Lower leg skin (tissue), 4 donors: ENCODE measurements at places on chromosomes 2 and 18.

DNA sequence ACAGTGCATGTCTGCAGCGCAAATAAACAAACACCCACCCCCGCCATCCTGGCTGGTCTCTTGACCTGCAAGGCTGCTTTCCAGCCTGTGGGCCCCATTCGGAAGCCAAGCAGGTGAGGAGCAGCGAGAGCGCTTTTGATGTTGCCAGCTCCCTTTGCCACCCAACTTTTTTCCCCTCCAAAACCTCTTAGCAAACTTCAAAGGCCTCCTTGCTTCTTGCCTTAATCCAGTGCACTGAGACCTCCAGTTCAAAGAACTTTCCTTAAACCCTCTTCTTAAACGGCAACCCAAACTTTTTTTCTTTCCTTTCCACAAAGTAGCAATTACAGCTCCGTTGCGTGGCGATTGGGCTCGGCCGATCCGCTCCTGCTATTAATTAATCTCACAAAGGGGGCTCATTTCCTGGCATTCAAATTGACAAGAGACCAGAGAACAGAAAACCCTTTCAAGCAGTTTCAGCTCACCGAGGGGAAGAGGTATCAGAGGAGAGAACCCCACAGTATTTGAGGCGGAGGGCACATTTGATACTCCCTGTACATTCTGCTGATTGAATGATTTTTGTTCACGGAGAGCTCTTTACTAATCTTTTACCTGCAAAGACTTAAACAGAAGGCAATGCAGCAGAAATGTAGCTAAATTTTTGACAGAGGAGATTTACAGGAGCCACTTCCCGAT is 531.4 kb downstream of the TMEM182 start:
- DNase-seq, result no peak

DNA sequence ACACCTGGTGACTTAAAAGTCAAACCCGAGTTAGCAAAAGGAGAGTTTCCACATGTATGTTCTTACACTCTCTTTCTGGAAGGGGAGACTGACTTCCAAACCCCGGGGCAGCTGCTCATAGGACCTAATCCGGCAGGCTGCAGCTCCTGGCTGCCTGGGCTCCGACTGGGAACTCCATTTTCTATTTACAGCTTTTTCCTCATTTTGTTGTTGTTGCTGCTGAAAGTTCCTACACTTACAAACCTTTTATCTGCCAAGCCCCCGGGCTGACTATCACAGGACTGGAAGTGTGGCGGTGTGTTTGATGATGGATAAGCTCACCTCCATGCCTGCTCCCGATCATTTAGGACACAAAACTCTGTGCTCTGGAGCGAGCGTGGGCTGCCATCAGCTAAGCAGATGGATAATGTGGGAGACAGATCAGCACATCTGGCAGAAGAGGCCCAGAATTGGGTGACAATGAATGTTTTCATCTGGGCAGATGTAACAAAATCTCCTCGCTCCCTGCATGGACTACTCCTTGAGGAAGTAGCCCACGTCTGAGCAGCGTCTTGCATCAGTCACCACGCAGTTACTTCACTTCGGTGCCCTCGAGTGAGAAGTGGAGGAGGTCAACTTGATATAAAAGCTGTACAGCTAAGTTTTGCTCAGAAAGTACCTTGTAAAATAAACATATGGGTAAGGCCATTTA is 114.4 kb upstream of the COPS8 start:
- DNase-seq, result no peak

- DNase-seq, result no peak
Measured at GRCh38 chr2:240107477-240107796, 28.7 kb downstream of the COPS9 start.

GRCh38 chr2:96181529-96181928 is 27.1 kb downstream of the STARD7 start:
- no peak for DNase-seq

DNA sequence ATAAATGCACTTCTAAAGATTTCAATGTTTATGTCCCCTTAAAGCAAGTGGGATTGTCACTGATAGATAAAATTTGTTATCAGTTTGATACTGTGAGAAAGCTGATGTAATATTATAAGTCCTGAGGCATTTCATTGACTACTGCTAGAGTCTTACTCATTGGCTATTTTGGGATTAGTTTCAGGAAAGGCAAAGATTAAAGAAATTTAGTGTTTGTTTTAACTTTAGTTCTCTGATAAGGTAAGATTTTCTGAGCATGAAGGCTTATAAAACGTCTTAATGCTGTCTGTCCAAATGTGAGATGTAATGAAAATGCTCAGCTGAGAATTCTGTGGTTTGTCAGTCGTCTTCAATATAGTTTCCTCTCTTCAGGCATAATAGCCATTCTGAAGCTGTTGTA is 886.4 kb upstream of the CDH2 start:
- no peak for DNase-seq

GRCh38 chr2:241112046-241112445 is 10.0 kb upstream of the MTERF4 start:
- DNase-seq, result no peak

- DNase-seq, result no peak
Measured at GRCh38 chr18:49277395-49278036, 182.9 kb downstream of the DYM start.

DNA sequence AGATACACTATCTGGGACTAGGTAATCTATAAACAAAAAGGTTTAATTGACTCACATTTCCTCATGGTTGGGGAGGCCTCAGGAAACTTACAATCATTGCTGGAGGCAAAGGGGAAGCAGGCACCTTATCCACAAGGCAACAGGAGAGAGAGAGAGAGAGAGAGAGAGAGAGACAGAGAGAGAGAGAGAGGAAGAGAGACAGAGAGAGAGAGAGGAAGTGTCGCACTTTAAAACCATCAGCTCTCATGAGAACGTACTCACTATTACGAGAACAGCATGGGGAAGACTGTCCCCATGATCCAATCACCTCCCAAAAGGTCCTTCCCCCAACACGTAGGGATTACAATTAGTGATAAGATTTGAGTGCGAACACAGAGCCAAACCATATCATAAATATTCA is 253.5 kb upstream of the TRIB2 start:
- no peak for DNase-seq
